ENCODE measurements at places on chromosomes 5 and 9. TPM values are rescaled to one million over a fixed set of nuclear protein-coding genes. Genes with fewer than 3 reads are reported as not detected.

DNA sequence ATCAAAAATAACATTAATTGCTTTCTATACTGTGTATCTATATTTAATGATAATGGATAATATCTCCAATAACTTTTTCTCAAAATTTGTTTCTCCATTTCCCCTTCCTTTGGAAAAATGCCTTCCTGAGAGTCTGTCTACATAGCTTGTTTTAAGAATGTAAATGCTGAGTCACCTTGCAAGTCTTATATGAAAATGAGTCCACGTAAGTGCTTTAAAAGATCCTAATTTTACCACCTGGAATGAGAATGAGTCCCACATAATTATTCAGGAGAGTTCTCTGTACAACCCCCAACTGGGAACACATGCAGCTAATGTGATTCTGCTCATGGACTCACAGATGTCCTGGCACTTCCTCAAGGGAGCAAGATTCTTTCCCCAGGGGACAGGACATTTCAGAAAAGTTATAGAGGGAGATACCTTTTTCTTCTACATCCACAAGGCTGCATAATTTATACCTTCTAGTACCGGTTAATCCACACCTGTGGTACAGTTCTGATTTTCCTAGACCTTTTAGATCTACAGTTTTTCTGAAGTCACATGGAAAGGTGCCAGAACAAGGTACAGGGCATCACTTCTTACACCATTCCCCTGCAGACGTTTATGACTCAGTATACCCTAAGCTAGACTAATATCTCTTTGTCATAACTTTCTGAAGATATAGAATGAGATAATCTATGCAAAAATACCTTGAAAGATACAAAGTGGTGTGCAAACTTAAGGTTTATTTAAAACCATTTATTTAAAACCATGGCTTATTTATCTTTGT, 314.1 kb downstream of the CETN3 start:
- DNase-seq, result no peak

DNA sequence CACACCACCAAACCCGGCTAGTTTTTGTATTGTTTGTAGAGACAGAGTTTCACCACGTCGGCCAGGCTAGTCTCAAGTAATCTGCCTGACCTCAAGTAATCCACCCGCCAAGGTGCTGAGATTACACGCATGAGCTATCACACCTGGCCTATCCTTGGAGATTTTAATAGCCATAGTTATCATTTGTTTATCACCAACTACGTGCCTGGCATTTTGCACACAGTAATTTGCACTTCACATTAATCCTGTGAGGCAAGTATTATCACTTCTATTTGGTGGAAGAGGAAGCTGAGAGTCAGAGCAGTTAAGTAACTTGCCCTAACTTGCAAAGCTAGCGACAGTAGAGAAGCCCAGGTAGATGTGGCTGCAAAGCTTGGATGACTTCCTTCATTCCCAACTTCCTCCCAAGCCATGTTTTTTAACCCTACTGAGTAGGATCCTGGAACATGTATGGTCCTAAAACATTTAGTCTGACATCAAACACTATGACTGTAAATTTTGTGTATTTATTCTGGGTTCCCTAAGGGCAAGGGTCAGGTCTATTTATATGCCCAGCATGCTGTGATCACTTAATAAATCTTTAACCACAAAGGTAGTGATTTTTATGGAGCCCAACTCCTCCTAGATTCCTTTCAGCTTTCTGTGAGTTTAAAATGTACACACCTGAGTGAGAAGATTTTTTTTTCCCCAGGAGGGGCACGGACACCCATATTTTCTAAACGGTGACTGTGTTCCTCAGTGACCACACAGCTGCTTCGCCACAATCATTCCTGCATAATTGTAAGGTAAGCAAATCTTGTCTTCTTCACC, 100.2 kb upstream of the RAI14 start:
- DNase-seq, result no peak

- no peak for DNase-seq
These were observed 3.3 kb upstream of the SNX18 start for GRCh38 chr5:54514291-54514690.

DNA sequence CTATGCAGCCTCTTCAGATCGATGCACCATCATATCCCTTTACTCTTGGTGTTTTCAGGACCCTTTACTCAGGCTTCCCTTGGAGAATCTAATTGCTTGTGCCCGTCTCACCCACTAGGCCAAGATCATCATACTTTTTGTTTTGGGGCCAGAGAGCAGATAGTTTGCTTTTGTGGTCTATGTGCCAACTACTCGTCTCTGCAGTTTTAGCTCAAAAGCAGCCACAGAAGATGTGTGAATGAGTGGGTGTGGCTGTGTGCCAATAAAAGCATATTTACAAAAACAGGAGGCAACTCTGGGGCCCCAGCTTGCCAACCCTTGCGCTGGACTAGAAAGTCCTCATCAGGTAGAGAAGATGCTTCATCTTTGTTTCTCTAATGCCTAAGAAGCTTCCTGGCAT, 216.8 kb downstream of the SEMA5A start:
- DNase-seq, result no peak

Gene NDUFAF2
- 32.6 TPM for polyA plus RNA-seq

Gene IL9
- not detected for polyA plus RNA-seq

Data from renal pelvis (tissue), 12 donors.